Stimulated activated CD4-positive, alpha-beta T cell treated with anti-CD3 and anti-CD28 coated beads, Interleukin-2, amount 100 ng/mL, for 24 hours (primary cell): ENCODE measurements at places on chromosomes 12 and 14.

DNA sequence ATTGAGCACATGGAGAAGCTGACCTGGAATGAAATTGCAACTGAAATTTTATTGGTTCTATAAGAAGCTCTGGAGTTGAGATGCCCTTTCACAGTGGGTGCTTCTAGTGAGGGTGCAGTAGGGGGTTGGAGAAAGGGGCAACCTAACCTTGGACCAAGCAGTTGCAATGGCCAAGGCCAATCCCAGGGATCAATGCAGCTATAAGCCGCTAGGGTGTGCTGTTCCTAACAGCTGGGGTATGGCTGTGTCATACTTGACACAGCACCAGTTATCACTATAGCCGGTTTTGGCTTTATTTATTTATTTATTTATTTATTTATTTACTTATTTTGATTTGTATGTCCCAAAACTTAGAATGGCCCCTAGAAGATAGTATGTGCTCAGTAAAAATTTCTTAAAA is 505.9 kb downstream of the FLRT2 start:
- DNase-seq, result no peak

GRCh38 chr12:19394385-19394784 is 44.9 kb upstream of the AEBP2 start:
- DNase-seq, result no peak

DNA sequence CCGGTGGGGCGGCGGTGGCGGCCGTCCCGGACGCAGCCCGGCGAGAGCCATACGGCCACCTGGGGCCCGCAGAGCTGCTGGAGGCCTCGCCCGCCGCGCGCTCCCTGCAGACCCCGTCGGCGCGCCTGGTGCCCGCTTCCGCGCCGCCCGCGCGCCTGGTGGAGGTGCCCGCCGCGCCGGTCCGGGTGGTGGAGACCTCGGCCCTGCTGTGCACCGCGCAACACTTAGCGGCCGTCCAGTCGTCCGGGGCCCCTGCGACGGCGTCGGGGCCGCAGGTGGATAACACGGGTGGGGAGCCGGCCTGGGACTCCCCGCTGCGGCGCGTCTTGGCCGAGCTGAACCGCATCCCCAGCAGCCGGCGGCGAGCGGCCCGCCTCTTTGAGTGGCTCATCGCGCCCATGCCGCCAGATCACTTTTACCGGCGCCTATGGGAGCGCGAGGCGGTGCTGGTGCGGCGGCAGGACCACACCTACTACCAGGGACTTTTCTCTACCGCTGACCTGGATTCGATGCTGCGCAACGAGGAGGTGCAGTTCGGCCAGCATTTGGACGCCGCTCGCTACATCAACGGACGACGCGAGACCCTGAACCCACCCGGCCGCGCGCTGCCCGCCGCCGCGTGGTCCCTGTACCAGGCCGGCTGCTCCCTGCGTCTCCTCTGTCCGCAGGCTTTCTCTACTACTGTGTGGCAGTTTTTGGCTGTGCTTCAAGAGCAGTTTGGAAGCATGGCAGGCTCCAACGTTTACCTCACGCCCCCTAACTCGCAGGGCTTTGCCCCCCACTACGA is 716 bp downstream of the RIOX1 start:
- peak; percentile 79 for DNase-seq

DNA sequence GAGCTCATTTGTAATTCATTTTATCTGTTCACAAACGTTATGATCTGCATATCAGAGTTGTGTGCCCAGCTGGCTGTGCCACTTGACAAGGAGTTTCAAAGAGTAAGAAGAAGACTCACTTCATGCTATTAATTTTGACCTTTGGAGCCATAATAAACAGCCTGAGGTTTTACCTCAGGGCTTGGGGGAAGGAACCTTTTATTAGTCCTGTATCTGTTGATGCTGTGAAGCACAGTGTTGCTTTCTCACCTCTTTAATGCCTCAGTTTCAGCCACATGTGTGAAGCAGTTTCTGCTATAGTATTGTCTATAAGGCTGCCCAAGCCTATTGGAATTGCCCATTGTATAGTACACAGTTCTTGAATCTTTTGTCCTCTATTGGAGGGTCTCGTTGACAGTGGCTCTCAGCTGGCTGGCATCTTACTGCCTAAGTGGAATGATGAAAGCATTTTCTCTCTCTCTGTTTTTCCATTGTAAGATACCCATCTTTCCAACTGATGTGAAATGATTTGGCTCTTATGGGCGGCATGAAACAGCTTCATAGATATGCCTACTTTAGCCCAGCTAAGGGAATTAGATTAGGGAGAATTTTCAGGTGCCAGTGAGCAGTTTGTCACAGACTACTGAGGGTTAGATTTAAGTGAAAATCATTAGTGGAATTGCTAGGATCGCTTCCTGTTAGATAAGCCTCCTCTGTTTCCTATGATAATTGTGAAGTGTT is 34.7 kb downstream of the GPATCH2L start:
- DNase-seq, result no peak

GRCh38 chr14:34548472-34548981 is 9.0 kb upstream of the EAPP start:
- DNase-seq, result no peak

DNA sequence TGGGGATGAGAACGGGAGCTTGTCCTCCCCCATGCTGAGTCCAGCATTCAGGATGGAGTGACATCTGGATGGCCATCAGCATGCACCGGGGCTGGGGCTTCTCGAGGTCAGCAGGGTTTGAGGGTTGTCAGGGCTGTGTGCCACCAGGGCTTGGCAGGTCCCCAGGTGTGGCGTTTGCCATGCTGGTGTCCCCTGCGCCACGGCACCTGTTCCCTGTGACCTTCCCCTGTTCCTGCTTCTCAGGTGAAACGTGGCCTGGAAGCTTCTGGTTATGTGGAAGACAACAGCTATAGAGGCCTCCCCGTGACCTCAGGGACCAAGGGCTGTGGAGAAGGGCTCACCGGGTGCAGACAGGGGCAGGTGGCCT is 152.4 kb downstream of the KIF26A start:
- no peak for DNase-seq

- no peak for DNase-seq
Measured at GRCh38 chr12:25689996-25690501, 137.0 kb upstream of the LMNTD1 start.
